ENCODE measurements at places on chromosomes 1 and 21.

DNA sequence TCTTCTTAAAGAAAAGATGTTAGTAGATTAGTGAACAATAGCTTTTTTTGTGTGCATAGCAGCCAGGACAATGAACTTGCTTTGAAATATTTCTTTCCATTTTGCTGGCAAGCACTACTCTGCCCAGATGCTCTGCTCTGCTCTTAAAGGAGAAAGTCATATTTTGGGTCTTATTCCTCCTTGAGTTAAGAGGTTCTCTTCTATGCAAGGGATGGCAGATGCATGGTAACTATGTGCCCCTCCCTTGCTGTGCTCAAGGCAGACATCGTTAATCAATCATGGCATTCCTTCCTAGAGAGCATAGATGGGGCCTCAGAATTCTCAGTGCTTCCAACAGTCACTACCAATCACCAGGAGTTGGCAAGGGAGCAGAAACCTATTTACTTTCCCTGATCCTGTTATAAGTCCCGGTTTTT lies 27.6 kb downstream of the NIPAL3 start:
- DNase-seq, result no peak

- no peak for DNase-seq
These were observed 538.6 kb downstream of the DPYD start for GRCh38 chr1:97382206-97382605.

DNA sequence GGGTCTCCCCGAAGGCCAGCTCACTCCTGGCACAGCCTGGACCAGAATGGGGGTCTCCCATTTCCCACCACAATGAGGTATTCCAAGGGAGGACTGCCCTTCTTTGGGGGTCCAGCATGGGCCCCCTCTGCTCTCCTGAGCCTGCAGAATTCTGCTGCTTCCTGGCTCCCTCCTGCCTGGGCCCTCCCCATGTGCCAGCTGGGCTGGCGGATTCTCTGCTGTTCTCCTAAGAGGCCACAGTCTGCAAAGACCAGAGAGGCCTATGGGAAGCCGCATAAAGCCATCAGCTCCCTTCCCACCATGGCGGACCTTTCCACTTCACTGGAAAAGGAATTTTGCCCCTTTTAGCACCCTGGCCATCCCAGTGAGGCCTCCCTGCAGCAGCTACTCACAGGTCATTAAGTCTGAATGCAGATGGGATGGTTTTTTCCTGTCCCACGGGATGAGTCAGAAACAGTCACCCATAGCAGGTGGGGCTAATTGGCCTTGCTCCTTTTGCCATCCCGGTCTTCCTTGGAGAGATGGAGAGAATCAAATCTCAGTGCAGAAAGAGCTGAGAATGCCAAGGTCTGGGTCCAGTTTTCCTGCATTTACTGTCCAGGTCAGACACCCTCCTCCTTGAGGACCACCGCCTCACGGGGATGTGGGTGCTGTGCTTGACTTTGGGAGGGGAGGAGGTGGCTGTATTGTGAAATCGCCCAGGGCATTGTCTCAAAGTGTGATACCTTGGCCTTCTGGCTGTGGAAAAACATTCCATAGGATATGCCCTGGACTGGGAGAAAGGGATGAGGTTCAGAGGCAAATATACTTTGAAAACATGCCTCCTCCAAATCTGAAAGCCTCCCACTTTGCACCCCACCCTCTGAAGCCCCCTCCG lies 23.2 kb downstream of the MYBPH start:
- DNase-seq, result no peak

- no peak for DNase-seq
These were observed 40.2 kb downstream of the ATP1B1 start for GRCh38 chr1:169146576-169147214.

DNA sequence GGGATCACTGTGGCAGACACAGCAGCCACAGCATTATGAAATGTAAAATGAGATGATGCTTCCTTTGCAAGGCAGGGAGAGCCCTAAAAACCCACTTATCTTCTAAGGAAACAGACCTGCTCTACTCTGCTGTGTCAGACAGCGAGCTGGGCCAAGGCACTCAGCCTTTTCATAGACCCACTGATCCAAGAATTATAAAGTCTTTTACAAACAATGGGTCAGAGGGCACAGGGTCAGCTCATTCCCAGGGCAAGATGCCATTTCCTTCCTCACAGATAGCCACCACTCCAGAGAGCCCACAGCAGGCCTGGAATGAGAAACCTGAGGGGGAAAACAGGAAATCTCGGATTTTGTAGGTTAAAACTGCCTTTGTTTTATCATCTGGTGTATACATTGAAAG lies 42.9 kb downstream of the CASQ2 start:
- no peak for DNase-seq

DNA sequence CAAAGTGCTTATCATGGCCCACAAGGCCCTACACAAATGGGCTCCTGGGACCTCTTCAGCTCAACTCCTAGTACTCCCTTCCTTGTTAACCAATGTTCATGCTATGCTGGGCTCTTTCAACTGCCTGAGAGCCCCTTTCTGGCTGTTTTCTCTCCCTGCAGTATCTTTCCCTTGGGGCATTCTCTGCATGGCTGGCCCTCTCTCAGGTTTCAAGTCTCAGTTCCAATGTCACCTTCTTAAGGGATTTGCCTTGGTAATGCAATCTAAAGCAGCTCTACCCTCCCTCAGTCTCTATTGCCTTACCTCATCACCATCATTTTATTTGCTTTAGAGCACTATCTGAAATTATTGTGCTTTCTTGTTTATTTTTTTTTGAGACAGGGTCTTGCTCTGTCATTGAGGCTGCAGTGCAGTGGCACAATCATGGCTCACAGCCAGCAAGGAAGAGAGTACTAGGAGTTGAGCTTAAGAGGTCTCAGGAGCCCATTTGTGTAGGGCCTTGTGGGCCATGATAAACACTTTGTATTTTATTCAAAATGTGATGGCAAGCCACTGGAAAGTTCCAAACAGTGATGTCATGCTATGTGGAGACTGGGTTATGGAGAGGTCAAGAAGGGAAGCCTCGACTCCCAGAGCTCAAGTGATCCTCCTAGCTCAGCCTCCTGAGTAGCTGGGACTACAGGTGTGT lies 63.4 kb upstream of the SRSF10 start:
- no peak for DNase-seq
